Activated naive CD4-positive, alpha-beta T cell treated with Interleukin-2 at 50 U/mL for 16 hours (primary cell): ENCODE measurements at places on chromosomes 11 and 22.

DNA sequence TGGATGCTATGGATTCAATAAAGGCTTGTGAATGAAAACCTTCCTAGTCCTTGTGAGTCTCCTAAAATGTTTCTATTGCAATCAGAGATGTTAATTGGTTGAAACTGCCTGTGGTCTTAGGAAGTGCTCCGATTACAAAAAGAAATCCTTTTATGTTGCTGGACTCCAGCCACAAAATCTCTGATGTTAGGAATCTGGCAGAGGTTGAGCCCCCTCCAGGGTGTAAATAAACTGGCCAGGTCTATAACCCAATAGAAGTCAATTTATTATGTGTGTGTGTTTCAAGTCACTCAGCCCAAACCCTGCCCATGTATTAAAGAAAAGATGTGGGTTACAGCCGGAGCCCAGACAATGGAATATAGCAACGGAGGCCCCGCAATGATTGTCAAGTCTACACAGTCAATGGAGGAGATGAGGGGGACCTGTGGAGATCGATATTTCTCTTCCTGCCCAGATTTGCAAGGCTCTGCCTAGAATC, 218.1 kb upstream of the SORL1-AS1 start:
- DNase-seq = no peak

- DNase-seq = no peak
Measured at GRCh38 chr11:16669799-16670415, 68.5 kb upstream of the C11orf58 start.

- DNase-seq = no peak
Measured at GRCh38 chr11:20362481-20362880, 1.0 kb upstream of the HTATIP2 start.

DNA sequence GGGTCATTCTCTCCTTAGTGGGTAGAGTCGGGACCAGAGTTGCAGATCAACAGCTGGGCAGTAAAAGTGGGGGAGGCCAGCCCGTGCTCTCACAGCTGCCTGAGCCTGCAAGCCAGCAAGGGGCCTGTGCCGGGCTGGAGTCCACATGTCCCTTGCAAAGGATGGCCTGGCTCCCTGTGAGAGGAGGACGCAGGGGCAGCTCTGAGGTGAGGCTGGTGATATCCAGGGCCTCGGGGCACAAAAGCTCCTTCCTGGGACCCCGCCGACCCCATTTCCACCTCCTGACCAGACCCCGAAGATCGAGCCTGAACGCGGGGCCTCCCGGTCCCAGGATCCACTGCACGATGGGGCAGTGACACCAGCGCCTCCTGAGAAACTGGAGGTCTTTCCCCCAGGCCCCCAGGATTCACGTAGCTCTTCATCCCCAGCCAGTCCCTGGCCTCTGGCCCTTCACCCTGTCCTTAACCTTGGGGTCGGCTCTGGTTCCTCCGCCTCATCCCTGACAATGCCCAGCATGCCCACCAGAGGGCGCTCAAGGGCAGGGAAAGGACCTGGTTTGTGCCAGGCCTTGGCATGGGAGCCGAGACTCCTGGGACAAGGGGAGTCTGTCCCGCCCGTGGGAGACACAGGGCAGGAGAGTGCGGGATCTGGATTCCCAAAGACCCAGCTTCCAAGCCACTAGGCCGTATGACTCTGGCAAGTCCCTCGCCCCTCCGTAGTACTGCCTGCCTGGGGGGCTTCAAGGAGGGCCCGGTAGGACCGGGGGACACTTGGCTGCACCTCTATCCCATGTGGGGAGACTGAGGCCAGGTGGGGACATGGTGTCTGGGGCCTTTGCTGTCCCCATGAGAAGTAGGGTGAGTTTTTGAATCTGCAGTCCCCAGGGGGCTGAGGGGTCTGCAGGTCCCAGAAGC, 17.8 kb upstream of the WNT7B start:
- DNase-seq = peak; percentile 81

- no peak for DNase-seq
Measured at GRCh38 chr11:79667380-79667779, 226.6 kb upstream of the TENM4 start.

DNA sequence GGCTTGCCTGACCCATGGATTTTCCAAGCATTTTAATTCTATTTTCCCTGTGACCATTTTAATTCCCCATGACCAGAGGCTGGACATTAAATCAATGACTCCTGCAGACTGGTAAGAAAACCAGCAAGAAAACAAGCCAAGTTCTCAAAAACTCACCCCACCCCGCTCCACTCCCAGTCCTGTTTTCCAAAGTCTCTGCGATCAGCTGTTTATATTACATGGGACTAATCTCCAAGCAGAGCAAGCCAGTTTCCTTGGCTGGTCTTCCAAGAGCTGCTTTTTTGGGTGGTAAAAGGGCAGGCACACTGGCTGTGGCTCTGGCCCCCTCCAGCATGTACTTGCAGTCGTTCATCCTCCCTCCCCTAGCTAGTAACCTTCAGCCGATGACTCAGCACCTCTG, 97.9 kb downstream of the RRAS2 start:
- DNase-seq = no peak

- no peak for DNase-seq
Measured at GRCh38 chr11:13286279-13286821, 8.8 kb downstream of the BMAL1 start.

DNA sequence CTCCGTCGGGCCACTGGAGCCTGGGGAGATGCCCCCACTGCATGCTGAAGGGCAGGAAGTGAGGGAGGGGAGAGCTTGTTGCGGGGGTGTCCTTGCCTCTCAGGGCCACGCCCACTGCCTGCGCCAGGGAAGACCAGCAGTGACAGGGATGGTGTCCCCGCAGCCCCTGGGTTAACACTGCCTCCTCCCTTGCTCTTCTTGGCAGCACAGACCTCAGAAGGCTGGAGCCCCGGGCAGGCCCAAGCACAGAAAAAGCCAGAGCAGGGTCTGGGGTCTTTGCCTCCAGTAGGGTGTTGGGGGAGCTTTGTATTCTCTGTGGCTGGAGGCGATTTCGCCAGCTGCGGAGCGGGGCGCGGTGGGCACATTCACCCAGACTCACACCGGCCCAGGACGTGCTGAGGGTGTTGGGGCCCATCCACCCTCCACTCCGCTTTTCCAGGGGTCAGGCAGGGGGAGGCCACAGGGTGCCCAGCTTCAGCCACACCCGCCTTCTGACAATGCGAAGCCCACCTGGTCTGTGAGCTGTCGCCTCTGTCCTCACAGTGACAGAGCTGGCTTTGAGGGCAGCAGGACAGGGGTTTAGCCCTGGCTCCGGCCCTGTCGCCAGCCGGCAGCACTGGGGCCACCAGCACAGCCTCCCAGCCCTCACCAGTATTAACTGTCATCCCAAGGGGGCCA, 83.7 kb downstream of the CDKN1C start:
- DNase-seq = no peak

DNA sequence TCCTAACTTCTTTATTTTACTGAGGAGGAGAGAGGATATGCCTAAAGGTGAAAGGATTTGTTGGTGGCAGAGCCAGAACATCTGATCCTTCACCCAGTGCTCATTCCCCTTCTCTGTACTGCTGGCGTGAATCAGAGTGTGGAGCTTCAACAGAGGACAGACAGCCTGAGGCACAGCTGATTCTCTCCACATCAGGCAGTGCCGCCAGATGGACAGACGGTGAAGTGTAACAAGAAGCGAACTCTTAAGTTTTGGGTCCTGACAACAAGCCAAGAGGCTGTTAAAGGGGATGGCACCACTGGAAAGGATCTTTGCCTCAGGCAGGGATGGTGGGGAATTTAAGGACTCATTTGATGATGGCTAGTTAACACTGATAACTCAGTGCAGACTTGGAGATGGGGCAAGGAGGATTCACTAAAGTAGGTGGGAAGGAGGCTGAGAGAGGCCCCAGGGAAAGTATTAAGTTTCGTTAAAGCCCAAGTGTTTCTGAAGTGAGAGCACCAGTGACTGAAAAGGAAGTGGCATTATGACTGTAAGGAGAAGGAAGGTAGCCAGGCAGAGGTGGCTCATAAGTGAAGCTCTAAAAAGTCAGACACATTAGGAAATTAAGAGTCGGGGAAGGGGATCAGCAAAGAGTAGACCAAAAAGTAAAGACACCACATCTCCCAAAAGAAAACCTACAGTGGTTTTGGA, 81.3 kb downstream of the CLPB start:
- no peak for DNase-seq

GRCh38 chr22:41838842-41839618, 6.1 kb downstream of the SREBF2 start:
- no peak for DNase-seq

GRCh38 chr11:63548178-63548577, 11.6 kb downstream of the PLAAT4 start:
- no peak for DNase-seq

DNA sequence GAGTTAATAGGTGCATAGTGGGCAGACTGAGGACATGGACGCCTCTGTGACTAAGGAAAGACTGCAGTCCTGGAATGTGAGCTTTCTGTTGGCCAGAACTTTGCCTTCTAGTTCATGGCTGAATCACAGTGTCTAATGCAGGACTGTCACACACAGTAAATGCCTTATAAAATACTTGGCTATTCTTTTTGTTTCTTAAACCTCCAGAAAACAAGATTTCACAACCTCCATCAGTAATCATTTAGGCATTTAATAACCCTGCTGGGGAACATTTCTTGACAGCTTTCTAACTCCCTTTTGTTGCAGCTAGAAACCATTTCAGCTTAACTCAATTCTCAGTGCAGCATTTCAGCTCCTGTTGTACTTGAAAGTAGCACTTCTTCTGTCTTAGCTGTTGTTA, 335.8 kb upstream of the DDI1 start:
- DNase-seq = no peak

GRCh38 chr11:128848815-128849455, 18.2 kb downstream of the KCNJ1 start:
- peak; percentile 73 for DNase-seq

DNA sequence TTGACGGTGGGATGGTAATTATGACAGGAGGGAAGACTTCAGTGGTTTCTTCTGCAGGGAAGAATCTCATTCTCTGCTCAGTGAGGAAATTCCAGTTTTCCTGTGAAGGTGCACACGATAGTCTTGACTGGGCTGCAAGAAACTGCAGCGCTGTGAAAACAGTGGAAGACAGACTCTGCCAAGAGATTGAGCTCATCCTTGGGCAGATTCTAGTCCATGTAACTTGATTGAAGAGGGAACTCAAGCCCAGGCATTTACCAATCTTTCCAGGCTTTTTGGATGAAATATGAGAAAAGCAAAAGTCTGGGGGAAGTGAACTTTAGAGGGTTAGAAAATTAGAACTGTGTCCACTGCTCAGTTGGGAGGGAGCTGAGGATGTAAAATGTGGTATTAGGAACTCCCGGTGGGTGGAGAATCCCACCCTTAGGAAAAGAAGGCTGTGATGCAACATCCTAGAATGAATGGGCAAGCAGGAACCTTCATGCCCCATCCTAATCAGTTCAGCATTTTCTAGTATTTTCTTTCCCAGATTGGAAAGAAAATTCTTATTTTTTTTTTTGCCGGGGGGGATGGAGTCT, 212.6 kb downstream of the DBX1 start:
- no peak for DNase-seq

GRCh38 chr22:48227341-48228018, 1465.0 kb downstream of the TBC1D22A start:
- DNase-seq = no peak

- no peak for DNase-seq
Measured at GRCh38 chr11:101407324-101407723, 176.5 kb downstream of the TRPC6 start.

DNA sequence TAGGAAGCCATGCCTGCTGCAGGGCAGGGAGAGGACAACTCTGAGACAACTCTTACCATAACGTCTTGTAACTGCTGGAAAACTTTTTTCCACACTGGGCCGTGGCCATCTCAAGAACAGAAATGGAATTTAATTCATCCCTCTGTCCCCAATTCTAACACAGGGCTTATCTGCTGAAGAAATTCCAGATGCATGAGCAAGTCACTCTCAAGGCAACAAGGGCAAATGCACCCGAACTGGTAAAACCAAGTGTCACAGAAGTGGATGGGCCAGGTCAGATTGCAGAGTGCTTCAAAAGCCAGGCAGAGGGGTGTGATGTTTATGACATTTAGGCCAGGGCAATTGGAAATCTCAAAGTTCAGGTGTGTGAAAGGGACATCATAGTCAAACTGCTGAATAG, 7.4 kb downstream of the SMPD1 start:
- DNase-seq = no peak

- no peak for DNase-seq
Measured at GRCh38 chr11:11416502-11416901, 63.5 kb upstream of the CSNK2A3 start.

DNA sequence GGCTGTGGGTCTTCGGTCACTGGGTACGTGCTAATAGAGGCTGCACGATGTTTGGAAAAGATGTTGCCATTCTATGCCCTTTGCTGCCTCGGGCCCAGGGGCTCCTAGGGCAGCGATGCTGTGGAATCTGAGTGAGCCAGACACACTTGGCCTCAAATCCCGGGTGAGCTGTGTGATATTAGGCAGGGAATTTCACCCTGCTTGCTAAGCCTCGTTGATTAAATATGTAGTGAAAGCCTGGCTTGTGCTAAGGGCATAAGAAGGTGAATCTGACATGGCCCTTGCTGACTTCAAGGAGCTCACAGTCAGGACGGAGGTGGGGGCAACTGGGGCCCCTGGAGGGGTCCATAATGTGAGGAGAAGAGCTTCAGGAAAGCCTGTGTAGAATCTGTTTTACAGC, 5.4 kb upstream of the HMOX1 start:
- DNase-seq = no peak

- DNase-seq = no peak
Measured at GRCh38 chr11:131687291-131688047, 317.1 kb downstream of the NTM start.

DNA sequence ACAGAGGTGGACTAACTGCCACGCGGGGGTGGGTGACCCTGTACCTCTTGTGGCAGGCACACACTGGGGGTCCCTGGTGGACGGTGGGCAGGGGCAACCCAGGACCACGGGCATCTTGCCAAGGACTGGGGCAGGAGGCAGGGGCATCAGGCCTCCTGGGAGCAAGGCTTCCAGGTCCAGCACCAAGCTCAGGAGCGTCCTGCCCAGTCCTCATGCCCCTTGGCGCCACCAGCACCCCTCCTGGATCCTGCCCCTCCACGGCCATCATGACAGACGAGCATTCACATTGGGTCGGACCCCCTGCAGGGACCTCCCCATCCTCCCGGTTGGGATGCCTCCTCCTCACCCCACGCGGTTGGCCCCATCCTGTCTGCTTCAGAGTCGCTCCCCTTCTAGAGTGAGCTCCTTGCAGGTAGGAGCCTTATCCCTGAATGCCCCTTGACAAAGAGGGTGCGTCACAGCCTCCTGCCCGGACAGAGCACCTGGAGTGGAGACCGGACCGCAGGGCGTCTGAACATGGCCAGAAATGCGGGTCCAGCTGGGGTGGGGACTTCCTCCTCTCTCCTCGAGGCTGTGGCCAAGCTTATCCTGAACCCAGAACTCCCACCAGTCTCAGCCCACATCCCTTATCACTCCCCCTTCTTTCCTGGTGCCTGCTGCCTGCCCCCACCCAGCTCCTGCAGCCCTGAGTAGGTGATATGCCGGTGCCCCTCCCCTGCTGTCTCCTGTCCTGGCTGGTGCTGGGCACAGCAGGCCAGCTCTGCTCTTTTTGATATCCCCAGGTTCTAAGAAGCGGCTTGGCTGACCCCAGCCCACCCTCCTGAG, 40.3 kb downstream of the IGF2 start:
- DNase-seq = no peak

GRCh38 chr11:130599073-130599654, 150.7 kb downstream of the ADAMTS15 start:
- no peak for DNase-seq

- DNase-seq = no peak
Measured at GRCh38 chr22:49326558-49326957, 501.1 kb downstream of the BRD1 start.
